DMS79 treated with DMSO at 0.1 percent for 48 hours (cell line): ENCODE measurements at places on chromosomes 2 and 18.
A peak's percentile ranks its signal among the peaks of the same experiment; 100 is the strongest.

GRCh38 chr2:112187046-112187715 lies 49.0 kb downstream of the FBLN7 start:
- DNase-seq = no peak

DNA sequence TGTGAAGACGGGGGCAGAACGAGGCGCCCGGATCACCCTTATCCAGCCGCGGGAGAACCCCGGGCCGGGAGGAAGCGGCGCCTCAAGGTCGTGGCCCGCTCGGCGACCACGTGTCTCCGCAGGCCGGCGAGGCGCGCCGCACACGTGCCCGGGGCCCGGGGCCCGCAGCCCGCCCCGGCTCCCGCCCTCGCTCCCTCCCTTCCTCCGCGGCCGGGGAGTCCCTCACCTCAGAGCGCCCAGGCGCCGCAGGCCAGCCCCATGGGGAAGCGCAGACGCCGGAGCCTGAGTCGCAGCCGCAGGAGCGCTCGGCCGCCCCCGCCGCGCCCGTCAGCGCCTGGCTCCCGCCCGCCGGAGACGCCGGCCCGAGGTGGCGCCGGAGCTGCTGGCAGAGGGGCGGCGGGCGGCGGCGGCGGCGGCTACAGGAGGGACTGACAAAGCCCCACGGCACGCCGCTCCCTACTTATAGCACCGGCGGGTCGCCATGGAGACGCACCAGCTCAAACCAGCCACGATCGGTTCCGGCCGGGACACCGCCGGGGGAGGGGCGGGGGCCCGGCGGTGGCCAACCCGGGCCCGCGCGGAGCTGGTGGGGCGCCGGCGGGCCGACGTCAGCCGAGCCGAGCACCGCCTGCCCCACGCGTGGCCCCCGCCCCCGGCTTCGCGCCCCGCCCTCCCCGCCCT lies at the start of gene ODC1:
ODC1 (minus strand) TSS at position 433 of the 681 bp plus-strand sequence. CDS start 3,295 bp downstream, outside the sequence.
- DNase-seq = peak; percentile 91

DNA sequence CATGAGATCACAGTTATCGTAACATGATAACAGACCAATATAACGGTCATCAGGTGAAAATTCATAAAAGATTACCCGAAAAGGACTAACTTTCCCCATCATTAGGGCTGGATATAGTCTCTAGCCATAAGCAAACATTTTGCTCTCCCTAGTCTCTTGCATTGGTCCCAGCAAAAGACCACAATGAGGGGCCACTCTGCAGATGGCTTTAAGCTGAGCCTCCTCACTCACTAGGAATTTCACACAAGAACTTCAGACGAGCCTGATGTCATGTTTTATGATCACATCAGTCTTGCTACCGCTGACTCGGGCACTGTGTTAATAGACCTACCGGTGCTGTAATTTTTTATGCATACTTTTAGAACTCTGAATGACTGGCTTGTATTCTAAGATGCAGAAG lies 35.2 kb downstream of the STK17B start:
- DNase-seq = no peak

GRCh38 chr2:159546716-159547430 lies 69.5 kb downstream of the BAZ2B start:
- no peak for DNase-seq

DNA sequence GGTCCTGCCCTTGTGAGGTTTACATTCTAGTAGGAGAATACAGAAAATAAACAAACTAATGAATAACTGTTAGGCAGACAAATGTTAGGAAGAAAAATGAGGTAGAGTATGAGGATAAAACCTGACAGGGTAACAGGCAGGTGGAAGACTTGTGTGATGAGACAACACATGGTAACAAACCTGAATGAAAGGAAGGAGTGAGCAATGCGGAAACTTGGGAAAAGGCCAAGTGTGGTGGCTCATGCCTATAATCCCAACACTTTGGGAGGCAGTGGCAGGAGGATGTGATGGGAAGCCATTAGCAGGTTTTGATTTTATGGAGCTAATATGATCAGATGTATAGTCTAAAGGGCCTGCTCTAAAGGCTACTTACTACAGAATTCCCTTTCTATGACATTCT lies 74.2 kb downstream of the INO80D start:
- DNase-seq = no peak

- DNase-seq = no peak
These were observed 163.6 kb downstream of the TNS1 start for GRCh38 chr2:217839073-217839749.

- no peak for DNase-seq
These were observed 255.9 kb upstream of the ERBB4 start for GRCh38 chr2:212794471-212794870.

DNA sequence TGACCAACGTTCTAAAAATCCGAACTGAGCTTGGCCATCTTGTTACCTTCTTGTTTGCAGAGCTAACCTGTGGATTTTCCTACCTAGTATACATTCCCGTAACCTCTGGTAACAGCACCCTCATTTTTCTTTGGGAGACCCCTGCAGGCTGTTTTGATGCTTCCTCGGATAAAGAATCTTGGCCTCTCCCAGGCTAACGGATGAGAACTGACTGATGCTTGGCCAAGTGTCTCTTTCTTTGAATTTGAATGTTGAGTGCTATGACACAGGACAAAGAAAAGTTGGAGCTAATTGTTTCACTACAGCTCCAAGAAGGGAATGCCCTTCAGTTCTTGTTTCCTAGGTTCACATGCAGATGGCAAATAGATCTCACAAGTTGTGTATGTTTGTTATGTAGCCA lies 19.3 kb upstream of the CAVIN2 start:
- DNase-seq = no peak
